ENCODE measurements at places on chromosomes 11 and 22.

- DNase-seq: peak; percentile 88
Observed at GRCh38 chr11:86151174-86152005, 82.5 kb upstream of the PICALM start.

DNA sequence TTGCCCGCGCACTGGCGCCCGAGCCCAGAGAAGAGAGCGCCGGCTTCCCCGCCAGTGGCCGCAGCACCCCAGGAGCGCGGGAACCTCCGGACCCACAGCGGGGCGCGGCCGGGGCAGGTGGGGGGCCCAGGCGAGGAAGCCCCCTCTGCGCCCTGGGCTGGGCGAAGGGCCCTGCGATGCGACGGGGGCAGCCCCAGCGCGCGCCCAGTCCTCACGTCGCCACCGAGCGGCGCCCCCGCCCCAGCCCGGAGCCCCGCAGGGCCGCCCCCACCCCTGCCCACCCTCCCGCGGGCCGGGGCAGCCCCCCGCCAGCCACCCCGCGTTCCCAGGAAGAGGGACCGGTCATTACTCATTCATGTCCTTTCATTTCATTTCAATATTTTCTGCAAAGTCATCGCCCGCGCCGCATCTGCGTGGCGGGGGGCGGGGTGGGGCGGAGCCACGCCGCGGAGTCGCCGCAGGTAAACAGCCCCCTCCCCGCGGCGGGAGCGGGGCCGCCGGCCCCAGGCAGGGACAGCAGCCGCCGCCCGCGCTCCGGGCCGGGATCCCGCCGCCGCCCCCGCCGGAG is 673 bp upstream of the PANX2 start:
- DNase-seq: peak; percentile 37

GRCh38 chr11:118684187-118684586 is 4.7 kb upstream of the TREH start:
- no peak for DNase-seq

DNA sequence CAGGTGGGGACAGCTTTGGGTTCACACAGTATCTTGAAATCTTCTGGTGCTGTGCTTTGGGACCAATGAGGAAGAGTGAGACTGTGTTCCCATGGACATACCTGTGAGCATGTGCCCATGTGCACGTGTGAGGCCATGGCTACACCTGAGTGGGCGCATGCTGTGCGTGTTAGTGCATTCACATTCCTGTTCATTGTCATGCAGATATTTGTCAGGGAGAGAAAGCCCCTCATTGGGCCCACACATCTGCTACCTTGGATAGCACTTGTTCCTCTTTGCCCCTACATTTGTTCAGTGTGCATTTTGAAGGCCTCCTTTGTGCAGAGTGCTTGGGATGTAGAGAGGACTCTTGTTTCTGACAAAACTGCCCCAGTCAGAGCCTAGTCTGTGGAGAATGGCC is 154.3 kb upstream of the E2F8 start:
- no peak for DNase-seq

DNA sequence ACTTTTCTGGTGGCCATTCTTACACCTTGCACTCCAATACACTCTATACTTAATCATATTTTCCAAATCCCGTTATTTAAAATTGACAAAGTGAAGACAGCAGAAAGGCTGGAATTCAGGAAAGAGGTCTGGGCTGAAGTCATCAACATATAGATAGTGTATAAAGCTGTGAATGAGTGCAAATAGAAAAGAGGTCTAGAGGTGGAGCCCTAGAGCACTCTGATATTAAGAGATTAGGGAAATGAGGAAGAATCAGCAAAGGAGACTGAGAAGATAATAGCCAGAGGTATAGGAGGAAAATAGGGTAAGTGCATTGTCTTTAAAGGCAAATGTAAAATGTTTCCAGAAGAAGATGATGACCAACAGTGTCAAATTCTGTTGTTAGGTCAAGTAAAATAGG is 7.9 kb downstream of the CTR9 start:
- DNase-seq: no peak

DNA sequence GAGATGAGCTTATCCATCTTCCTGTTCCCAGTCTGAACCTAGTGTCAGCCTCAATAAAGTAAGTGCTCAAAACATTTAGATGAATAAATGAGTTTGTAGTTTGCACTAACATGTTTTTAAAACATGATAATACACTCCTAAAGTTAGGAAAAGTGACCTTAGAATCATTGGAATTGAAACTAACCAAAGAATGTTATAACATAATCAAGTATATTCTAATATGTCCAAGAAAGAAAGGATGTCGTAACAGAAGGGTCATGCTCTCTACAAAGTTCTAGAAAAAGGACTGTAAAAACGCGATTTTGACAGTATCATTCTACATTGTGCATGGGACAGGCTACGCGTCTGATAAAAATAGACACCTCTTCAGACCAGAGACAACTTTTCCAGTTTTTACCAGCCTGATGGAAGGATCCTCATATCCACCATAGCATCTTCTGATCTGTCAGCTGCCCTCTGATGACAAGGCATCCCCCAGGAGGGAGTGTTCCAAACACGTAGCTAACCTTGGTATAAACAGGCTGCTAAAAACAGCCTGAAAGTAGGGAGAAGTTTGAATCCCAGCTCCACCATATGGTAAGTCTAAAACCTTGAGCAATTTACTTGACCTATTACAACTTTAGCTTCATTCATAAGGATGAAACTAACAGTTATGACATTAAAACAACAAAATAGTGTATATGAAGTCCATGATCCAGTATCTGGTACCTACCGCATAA is 30.2 kb downstream of the CLMP start:
- no peak for DNase-seq

DNA sequence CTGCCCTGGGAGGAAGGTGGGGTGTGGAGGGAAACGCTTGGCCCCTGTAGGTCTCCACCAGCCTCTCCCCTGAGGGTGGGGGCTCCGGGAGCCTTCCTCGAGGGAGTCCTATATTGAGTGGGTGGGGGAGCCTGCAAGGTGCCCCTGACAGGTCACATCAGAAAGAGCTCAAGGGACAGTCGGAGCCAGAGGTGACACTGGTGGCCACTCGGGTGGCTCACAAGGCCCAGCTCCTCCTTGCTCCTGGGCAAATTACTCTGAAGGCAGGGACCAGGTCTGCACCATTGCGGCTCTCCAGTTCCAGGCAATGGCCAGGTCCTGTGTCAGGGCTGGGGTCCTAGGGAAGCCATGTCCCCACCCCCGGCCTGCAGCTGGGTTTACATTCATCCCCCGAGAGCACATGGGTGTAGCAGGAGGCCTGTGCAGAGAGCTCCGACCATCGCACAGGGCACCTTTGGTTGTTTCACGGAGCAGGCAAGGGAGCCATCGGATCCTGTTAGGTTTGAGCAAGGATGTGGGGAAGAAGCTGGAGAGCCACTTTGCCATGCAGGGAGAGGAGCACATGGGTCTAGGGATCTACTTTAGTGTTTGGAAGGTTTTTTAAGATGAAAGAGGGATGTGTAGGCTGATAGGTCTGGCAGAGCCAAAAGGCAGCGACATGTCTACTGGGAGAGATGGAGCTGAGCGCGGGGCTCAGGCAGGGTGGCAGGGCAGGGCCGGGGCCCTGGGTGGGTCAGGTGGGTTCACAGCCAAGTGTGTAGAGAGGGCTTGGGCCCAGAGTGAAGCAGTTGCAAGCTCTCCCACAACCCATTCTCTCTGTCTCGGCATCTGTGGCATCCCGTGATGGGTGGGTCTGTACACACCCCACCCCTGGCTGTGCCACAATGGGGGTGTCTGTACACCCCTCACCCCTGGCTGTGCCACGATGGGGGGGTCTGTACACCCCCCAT is 14.8 kb downstream of the CCND1 start:
- DNase-seq: no peak

DNA sequence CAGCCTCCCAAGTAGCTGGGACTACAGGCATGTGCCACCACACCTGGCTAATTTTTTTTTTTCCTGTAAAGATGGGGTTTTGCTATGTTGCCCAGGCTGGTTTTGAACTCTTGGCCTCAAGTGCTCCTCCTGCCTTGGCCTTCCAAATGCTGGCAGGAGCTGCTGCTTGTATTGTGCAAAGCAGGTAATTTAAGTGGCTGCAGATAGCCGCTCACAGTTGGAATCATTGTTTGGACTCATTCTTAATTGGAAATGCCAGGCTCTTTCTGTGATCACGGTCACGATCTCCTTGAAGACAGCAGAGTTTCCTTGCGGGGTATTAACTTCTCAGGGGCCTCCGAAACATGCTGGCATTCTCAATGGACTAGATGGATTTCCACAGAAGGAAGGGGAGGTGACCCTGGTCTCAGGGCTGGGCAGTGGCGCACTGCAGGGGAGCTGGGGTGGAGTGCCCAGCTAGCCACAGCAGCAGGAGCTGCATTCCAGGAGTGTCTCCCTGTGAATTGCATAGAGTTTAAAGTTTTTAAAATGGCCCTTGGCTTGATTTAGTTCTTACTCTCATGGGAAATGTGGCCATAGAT is 136.1 kb downstream of the MORC2 start:
- DNase-seq: no peak

DNA sequence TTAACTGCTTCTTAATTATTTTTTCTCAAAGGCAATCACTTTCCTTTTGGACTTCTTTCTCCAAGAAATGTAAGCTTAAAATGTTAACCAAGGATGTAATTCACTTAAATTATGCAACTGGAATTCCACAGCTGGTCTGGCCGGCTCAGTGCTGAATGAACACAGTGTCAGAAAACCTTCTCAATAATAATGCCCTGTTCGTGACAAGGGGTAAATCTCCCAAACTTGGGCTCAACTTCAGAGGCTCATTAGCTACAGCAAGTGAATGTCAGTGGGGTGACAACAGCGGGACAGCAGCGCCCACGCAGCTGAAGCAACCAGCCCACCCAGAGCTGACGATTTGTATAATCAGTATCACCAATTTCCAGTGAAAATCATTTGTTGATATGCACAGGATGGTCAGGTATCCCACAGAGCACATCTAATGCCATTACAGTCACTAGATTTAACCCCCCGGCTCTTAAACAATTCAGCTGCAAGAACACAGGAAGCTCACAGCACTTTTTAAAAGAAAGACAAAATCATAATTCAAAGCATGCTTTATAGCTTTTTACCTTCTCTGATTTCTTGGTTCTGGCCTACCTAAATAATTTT is 704.8 kb downstream of the DLG2 start:
- no peak for DNase-seq

Data from H4 (cell line).